Cardiac muscle cell (in vitro differentiated cells and primary cell): ENCODE measurements at places on chromosomes 1 and 21. TPM values are rescaled to one million over a fixed set of nuclear protein-coding genes. Genes with fewer than 3 reads are reported as not detected.

The NR5A2 gene
- polyA plus RNA-seq = not detected in 2 replicates

The CD52 gene
- 2.0 and 3.3 TPM in 2 replicates for polyA plus RNA-seq

The CDK18 gene
- polyA plus RNA-seq = 29.8 and 46.2 TPM in 2 replicates

The PIGR gene
- polyA plus RNA-seq = not detected in 2 replicates

The RNU1-1 gene
- 3.8 TPM in 1 of 2 replicates, not detected in the other for polyA plus RNA-seq

The SIK1 gene
- 0.44 and 0.82 TPM in 2 replicates for polyA plus RNA-seq

The RHD gene
- polyA plus RNA-seq = 0.70 and 1.1 TPM in 2 replicates

The ARHGEF10L gene
- polyA plus RNA-seq = 30.8 and 32.3 TPM in 2 replicates

The RNF2 gene
- polyA plus RNA-seq = 27.4 and 34.4 TPM in 2 replicates

The OR1C1 gene
- polyA plus RNA-seq = not detected in 2 replicates

The A3GALT2 gene
- 0.57 TPM in 1 of 2 replicates, not detected in the other for polyA plus RNA-seq

The S100A12 gene
- polyA plus RNA-seq = not detected in 2 replicates

The C8B gene
- not detected in 2 replicates for polyA plus RNA-seq

The ADGRL4 gene
- polyA plus RNA-seq = 0.78 and 1.6 TPM in 2 replicates

The CHRNB2 gene
- polyA plus RNA-seq = not detected in 2 replicates

The ACOT11 gene
- polyA plus RNA-seq = 23.8 and 24.2 TPM in 2 replicates

The HOOK1 gene
- 12.9 and 15.5 TPM in 2 replicates for polyA plus RNA-seq

The POU3F1 gene
- polyA plus RNA-seq = 0.07 TPM in 1 of 2 replicates, not detected in the other

The BTBD19 gene
- 0.98 and 2.1 TPM in 2 replicates for polyA plus RNA-seq

The PCBP3 gene
- 2.6 and 3.4 TPM in 2 replicates for polyA plus RNA-seq

The RAB3B gene
- 1.5 and 4.2 TPM in 2 replicates for polyA plus RNA-seq

The NUDT4B gene
- not detected in 2 replicates for polyA plus RNA-seq

The TNN gene
- polyA plus RNA-seq = not detected in 2 replicates

The NHLH2 gene
- 0.31 TPM in 1 of 2 replicates, not detected in the other for polyA plus RNA-seq

The FAM20B gene
- polyA plus RNA-seq = 8.4 and 10.9 TPM in 2 replicates

The TNFRSF25 gene
- polyA plus RNA-seq = 11.3 and 11.8 TPM in 2 replicates

The SLC22A15 gene
- polyA plus RNA-seq = 2.3 and 2.4 TPM in 2 replicates

The CRYBG2 gene
- 0.89 and 1.7 TPM in 2 replicates for polyA plus RNA-seq

The PLA2G5 gene
- polyA plus RNA-seq = 0.44 TPM in 1 of 2 replicates, not detected in the other

The CFAP141 gene
- not detected in 2 replicates for polyA plus RNA-seq

The OR6N1 gene
- not detected in 2 replicates for polyA plus RNA-seq

The MAP7D1 gene
- 132 and 141 TPM in 2 replicates for polyA plus RNA-seq

The RGS18 gene
- polyA plus RNA-seq = not detected in 2 replicates

The SLC5A3 gene
- polyA plus RNA-seq = 3.0 and 4.1 TPM in 2 replicates

The STUM gene
- polyA plus RNA-seq = 0.71 and 4.8 TPM in 2 replicates

The LCE3E gene
- not detected in 2 replicates for polyA plus RNA-seq

The MIXL1 gene
- 8.0 and 11.1 TPM in 2 replicates for polyA plus RNA-seq

The RAP1GAP gene
- polyA plus RNA-seq = 5.8 and 9.8 TPM in 2 replicates

The PARS2 gene
- polyA plus RNA-seq = 15.5 and 17.7 TPM in 2 replicates

The S100A7 gene
- polyA plus RNA-seq = not detected in 2 replicates

The TSPEAR gene
- 3.4 and 5.3 TPM in 2 replicates for polyA plus RNA-seq

The GCSAML gene
- not detected in 2 replicates for polyA plus RNA-seq

The THEM4 gene
- polyA plus RNA-seq = 42.6 and 61.9 TPM in 2 replicates

The WNT2B gene
- polyA plus RNA-seq = 1.1 and 1.5 TPM in 2 replicates

The ADCY10 gene
- polyA plus RNA-seq = 0.44 and 0.82 TPM in 2 replicates

The FAM3B gene
- polyA plus RNA-seq = not detected in 2 replicates

The SYPL2 gene
- polyA plus RNA-seq = 17.0 and 27.3 TPM in 2 replicates

The CLCA4 gene
- not detected in 2 replicates for polyA plus RNA-seq

The NUAK2 gene
- 2.1 and 3.4 TPM in 2 replicates for polyA plus RNA-seq

The TCEA3 gene
- polyA plus RNA-seq = 174 and 198 TPM in 2 replicates

The IFI16 gene
- 15.0 and 23.0 TPM in 2 replicates for polyA plus RNA-seq

The GUCA2A gene
- not detected in 2 replicates for polyA plus RNA-seq

The FNDC5 gene
- polyA plus RNA-seq = 18.0 and 37.4 TPM in 2 replicates

The ZNF593OS gene
- 2.9 and 3.4 TPM in 2 replicates for polyA plus RNA-seq

The XPR1 gene
- polyA plus RNA-seq = 18.1 TPM in 2 replicates
